ENCODE measurements at places on chromosomes 12 and 14.

DNA sequence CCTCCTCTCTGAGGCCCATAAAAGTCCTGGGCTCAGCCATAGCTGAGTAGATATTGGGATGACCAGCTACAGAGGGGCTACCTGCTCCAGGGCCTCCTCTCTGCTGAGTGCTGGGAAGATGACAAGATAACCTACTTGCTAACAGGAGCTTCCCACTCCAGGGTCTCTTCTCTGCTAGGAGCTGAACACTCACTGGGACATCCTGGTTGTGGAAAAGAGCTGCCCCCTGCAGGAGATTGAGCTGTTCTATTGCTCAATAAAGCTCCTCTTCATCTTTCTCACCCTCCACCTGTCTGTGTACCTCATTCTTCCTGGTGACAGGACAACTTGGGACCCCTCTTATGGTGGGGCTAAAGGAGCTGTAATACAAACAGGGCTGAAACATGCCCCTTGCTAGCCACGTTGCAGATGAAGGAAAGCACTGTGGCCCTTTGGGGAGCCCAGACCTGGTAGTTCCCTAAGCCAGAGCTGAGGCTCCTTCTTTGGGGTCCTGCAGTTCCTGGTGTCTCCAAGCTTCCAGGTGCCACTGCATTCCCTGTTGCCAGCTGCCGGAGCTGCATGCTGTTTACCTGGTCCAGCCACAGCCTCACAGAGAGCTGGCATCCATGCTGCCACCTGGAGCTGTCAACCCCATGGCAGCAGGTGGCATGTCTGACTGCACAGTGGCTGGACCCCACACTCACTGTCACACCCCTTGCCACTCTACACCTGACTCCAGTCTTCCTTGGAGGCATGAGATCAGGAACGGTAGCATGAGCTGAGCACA lies 598.5 kb upstream of the LMO3 start:
- no peak for DNase-seq

DNA sequence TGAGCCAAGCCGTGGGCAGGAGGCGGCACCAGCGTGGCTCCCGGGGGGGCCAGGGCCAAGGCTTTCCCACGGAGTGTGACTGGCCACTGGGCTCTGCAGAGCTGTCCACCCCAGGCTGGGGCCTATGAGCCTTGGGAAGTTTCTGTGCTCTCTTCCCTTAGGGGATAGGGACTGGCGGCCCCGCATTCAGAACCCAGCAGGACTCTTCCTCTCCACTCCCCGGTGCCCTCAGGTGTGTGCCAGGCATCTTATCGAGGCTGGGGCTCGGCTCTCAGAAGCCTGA lies 17.8 kb upstream of the EIF2B2 start:
- DNase-seq: no peak

- DNase-seq: no peak
Measured at GRCh38 chr14:72178517-72178916, 246.3 kb downstream of the RGS6 start.

DNA sequence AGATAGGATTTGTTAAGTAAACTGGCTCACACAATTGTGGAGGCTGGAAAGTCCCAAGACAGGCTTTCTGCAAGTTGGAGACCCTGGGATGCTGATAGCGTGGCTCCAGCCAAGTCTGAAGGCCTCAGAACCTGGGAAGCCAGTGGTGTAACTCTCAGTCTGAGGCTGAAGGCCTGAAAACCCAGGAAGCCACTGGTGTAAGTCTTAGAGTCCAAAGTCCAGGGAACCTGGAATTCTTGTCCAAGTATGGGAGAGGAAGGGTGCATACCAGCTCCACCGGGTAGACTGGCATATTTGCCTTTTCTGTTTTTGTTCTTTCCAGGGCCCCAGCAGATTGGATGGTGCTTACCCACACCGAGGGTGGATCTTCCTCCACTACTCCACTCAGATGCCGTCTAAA lies 18.1 kb downstream of the GMFB start:
- DNase-seq: no peak

- no peak for DNase-seq
Measured at GRCh38 chr12:70033310-70033709, 208.3 kb downstream of the MYRFL start.

GRCh38 chr14:35296545-35296944 lies 4.4 kb downstream of the PSMA6 start:
- DNase-seq: no peak
